ENCODE measurements at places on chromosomes 4 and X.

- DNase-seq, result no peak
Measured at GRCh38 chr4:114287079-114287696, 307.7 kb upstream of the ARSJ start.

DNA sequence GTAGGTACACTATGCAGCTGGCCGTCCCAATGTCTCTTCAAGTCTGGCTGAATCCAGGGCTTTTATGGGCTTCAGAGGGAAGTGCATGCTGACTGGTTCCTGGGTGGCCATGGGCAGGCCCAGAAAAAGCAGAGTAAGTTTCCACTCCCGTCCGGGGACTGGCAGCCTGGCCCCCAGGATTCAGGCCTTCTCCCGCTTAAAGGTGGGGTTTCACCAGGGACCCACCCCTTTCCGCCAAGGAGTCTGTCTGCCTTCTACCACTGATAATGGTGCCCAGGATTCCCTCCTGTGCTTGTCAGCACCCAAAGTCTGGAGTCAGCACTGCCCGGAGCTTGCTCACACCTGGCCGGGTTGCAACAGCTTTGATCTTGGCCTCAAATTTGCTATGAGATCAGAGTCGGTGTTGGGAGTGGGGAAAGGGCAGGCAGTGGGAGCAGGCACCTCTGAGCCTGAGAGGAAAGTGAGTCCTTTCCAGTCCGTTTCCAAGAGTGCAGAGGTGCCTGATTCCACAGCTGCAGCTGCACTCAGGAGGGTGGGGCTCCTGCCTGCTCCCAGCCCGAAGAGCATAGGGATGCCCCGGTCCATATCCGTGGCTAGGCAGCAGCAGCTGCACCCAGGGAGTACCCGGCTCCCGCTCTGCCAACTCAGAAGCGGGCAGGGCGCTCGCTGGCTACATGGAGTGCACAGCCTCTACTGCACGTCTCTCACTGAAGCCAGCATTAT lies 1344.3 kb upstream of the ADGRL3 start:
- no peak for DNase-seq

DNA sequence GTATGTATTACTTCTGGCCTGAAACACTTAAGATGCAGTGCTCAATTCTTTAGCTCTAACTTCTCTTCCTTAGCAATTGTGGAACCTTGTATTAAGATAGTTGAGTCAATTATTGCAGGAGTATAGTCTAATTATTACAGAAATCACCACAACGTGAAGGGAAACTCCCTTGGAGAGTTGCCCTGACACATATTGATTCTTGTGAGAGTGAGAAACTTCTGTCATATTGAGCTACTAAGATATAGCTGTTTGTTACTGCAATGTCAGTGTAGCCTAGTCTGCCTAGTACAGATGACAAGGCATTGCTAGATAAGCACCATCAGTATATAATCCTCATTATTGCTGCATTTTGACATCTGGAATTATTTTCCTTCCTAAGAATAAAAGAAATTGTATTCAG lies 82.7 kb upstream of the TEX13C start:
- DNase-seq, result no peak

DNA sequence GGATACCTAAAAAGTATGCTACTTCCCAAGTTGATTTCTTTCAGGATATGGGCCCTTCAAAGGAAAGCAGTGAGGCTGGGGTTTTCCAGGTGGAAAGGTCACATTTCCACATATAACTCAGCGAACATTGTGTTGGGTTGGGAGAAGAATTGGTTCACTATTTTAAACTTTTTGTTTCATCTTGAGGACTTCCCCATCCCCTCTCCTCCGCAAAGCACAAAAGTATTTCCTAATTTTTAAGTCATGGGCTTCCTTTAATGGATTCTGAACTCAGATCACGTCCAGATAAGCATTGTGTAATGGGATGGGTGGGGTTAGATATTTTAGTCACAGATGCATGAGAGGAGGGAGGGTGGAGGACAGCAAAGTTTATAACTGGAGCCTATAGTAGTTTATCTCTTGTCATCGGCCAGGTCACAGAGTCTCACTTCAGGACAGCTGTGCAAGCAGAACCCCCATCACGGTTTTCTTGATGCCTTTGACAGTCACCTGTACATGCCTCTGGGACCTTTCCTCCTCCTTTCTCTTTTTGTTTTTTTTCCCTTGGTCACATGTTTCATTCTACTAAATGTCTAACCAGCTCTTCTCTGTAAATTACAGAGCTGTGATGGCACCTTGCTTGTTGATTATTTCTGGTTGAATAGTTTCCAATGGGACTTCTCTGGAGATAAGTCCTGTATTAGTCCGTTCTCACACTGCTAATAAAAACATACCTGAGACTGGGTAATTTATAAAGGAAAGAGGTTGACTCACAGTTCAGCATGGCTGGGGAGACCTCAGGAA lies 115.4 kb downstream of the PTTG2 start:
- no peak for DNase-seq

- no peak for DNase-seq
Measured at GRCh38 chrX:68365341-68365740, 68.0 kb downstream of the OPHN1 start.

DNA sequence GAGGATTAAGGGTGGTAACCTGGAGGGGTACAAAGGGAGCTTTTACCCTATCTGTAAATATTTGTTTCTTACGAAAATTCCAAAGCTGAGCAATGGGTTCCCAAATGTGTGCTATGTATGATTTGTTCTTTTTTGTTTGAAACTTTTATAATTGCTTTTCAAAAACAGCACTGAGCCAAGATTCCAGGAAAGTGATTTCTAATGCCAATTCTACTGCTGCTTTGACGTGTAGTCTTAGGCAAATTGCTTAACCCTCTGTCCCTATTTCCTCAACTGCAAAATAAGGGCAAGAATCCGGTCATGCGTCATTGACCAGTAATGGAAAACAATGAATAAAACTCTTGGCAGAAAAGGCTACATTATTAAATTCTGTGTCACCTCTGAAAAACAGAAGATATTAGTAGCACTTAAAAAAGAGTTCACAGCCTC lies 454.7 kb downstream of the IL15 start:
- no peak for DNase-seq

Measured in stimulated activated CD4-positive, alpha-beta T cell treated with anti-CD3 and anti-CD28 coated beads, TNF-alpha, amount 100 ng/mL, for 4 hours (primary cell).